ENCODE measurements at places on chromosomes 7 and 10.

DNA sequence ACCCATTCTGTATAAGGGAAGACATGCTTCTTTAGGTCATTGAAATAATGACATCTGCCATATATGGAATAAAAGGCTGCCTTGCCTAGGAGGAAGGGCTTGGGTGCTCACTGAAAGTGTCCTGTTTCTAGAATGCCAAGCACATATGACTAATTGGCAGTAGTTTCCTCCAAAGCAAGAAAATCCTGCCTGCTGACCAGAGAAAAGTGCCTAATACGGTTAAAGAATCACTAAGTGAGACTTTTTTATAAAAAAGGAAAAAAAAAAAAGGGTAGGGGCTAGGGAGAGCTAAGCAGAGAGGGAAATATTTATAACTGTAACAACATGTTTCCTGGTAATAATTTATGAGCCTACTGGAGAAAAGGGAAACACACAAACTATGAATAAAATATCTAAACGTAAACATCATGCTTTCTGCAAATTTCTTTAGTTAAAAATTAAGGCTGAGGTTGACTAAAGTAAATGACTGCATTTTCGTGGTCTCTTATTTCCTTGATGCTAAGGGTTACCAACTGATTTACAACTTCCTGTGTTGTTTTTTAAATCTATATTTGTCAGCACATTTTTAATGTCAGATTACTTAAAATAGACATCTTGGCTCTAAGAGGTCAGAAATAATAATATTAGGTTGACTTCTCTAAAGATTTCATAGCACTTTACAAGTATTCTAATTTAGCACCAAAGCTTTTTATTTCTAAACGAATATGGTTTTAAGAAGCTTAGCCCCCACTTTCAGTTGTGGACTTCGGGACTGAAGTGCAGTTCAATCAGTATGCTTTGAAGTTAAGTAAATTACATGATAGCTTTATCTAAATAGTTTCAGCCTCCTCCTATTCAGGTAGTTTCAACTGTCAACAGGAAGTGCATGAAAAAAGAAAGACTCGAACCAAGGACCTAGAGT is 89.6 kb downstream of the CABCOCO1 start:
- no peak for DNase-seq

DNA sequence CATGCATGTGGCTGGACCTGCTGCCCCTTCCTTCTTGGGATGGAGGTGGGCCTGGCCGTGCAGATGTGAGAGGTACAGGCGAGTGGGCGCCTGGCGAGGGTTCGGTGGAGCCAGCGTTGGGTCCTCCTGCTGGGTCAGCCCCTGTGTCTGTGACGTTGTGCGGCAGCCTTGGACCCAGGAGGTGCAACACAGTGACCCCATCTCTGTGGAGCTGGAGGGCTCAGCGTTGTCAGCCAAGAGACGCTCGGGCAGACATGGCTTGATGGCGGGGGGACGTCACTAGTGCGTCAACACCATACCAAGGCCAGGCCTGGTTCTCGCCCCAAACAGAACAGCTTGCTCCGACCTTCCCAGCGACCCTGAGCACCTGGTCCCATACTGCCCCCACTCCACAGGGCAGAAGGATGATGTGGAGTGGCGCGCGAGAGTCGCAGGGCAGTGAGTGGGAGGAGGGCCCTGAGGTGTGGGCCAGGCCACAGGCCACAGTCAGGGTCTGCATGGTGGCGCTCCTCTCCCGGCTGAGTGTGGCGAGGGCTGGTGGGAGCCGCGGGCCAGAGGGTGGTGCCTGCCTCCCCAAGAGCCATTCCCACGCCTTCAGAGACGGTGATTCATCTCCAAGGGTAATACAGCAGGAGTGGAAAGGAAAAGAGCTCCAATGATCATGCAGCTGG is 184.4 kb downstream of the DNAJB6 start:
- no peak for DNase-seq

DNA sequence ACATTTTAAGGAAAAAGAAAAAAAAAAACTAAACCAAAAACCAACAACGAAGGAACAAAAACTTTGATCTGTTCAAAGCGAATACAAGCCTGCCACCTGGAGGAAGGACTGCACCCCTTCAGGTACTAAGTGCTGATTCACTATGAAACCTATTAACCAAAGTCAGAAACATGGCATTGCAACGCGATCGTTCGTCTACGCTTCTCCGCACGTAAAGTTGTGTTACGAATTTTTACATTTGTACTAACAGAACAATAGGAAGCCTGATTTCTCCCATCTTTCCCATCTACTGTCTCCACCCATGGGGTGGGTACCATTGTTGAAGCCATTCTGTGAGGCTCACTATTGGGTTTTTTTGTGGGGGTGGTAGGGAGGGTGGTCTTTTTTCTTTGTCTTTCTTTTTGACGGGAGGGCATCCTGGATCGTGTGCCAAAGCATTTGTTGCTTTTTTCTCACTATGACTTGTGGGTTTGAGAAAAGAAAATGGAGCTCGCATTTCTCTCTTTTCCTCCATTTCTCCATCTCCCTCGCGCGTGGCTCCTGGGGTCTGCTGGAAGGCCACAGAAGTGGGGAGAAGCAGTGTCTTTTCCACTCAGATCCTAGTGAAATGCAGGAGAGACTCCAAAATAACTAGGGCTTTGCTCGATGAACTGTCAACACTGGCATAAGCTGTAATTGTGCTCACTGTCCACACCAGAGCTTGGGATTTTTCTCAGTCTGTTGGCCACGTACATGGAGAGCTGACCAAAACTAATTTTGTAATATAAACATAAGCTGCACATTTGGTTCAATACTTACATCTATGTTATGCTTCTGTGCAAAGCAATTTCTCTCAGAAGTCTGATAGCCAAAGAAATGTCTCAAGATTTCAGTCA is 100.9 kb upstream of the YAE1 start:
- peak; percentile 53 for DNase-seq

- no peak for DNase-seq
These were observed 40.7 kb upstream of the MRLN start for GRCh38 chr10:59793919-59794318.

DNA sequence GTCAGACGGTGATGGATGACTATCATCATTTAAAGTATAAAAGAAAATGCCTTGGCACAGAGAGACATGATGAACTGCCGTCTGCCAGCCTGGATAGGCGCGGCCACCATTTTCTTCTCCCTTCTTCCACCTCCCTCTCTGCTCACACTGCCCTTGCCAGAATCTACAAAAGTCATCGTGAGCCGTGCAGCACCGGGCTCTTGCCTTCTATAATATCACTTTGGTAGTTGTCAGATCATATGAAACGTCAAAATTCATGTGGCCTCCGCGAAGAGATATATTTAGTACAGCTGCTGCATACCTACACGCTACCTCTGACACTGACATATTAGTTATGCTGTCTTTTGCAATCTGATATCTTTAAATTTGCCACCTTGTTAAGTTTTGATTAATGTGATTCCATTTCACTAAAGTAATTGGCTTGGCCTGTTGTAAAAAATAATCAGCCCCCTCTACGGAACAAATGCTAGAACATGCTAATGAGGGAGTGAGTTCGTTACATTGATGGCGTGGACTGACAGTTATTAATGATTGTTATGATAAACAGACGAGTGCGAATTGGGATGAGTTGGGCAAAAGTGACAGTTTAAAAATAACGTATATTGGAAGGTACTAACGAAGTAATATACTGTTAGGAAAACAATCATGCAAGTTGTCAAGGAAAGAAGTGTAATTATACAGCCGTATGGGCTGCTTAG is 214.9 kb downstream of the LRMDA start:
- no peak for DNase-seq

GRCh38 chr10:110808615-110809014 is 63.1 kb upstream of the PDCD4 start:
- no peak for DNase-seq

DNA sequence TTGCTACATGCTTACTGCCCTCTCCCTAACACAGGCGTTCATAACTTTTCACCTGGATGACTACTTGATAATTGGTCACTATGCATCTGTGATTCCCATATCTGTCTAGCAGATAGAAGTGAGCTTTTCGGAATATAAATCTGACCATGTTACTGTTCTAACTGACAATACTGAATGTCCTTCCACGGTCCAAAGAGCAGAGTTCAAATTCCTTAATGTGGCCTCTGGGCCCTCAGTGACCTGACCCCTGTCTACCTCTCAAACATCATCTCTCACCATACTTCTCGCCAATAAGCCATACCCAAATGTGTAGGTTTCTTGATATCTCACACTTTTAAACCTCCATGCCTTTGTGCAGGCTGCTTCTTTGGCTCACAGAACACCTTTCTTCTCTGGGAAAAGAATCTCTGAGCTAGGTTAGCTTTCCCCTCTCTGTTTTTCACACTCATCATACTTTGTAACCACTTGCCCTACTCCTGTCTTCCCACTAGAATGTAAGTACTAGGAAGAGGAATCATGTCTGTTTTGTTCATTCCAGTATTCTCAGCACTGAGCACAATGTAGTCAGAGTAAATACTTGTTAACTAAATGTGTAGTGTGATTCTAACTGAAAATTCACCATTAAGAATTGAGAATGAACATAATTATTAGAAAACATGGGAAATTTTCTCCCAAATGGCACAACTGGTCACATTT is 39.2 kb upstream of the LRRC17 start:
- DNase-seq = no peak

GRCh38 chr7:103391976-103392375 is 44.5 kb downstream of the PSMC2 start:
- no peak for DNase-seq

GRCh38 chr7:128137181-128137580 is 103.9 kb upstream of the LEP start:
- peak; percentile 7 for DNase-seq

GRCh38 chr7:137592232-137592896 is 248.8 kb upstream of the PTN start:
- peak; percentile 68 for DNase-seq

- DNase-seq = no peak
These were observed 186.5 kb downstream of the ELMO1 start for GRCh38 chr7:37262181-37262580.

DNA sequence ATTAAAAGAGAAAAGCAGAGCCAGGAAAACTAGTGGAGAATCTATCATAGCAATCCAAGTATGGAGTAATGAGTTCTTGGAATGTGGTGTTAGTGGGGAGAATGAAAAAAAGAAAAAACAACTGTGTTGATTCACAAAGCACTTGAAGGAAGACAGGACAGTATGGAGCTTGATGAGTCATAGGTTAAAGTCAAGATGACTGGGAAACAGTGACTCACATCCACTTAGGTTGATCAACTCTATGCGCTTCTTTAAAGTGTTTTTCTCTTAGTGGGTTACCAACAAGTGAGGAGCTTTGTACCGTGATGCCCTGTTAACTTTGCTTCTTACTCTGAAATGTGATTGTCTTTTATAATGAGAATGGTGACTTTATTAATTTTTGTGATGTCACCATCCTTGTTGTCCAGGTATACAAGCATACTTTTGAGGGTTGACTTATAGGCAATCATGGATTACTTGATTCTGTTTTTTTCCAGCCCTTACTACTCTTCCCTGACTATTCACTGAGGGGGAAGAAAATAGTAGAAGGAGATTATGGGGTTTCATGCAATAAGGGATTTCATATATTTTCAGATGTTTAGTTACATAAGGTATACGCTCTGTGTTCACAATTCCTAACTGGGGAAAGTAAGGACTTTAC is 32.1 kb upstream of the MDFIC start:
- DNase-seq = no peak

- no peak for DNase-seq
These were observed 140.5 kb downstream of the PKD1L1 start for GRCh38 chr7:47807756-47808155.

GRCh38 chr7:111639934-111640333 is 77.6 kb upstream of the IMMP2L start:
- no peak for DNase-seq

DNA sequence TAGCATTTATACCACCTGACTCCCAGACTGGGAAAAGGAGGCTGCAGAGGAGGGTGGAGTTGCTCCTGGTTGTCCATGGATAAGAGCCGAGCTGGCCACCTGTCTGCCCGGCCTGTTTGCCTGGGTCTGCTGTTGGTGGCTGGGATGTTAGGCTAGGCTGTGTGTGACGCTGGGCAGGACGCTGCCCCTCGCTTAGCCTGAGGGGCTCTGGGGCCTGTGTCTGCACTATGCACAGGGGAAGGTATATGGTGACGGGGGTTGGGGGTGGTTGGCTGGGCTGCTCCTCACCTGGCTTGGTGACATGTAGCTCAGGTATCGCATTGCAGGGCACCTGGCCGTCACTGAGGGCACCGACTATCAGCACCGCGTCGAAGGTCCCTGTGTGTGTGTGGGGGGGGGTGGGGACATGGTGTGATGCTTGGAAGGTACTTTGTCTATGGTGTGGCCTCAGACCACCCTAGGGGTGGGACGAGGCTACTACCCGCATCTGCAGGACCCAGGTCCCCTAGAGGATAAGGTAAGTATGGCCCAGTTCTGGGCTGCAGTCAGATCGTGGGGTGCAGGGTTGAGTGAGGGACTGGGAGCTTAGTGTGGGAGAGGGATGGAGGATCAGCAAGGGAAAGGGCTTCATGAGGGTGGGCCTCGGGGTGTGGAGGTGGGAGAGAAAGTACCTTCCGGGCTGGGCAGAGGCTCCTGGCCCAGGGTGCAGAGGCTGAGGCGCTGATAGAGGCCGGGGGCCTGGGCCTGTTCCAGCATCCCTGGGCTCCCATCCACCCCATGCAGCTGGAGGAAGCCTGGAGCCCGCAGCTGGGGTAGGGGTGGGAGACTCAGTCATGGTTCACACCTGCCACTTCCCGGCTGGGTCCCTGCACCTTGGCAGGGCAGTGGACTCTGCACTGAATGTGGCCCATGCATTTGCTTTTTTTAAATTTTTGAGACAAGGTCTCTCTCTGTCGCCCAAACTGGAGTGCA is 2.3 kb downstream of the METTL27 start:
- no peak for DNase-seq

- no peak for DNase-seq
These were observed 64.3 kb upstream of the CCDC6 start for GRCh38 chr10:59970396-59971368.

DNA sequence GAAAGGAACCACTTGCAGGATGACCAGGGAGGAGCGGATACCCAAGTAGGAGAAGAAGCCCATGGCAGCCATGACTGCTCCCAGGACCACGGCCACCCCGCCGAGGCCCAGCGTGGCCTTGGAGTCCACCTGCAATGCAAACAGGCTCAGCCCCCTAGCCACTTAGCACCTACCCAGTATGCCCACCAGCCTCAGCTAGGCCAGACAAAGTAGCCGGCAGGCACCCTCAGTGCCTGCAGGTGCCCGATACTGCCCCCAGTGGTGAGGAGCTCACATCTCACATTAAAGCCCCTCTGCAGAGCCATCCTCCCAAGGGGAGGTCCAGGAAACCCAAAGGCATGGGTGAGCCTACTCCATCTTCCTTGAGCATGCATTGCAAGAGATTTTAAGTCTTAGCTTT is 6.6 kb downstream of the NPC1L1 start:
- peak; percentile 91 for DNase-seq

- no peak for DNase-seq
These were observed 100.9 kb upstream of the PDLIM1 start for GRCh38 chr10:95391581-95392216.

GRCh38 chr10:116521424-116522290 is 24.1 kb upstream of the PNLIP start:
- DNase-seq = peak; percentile 11

Data from SHP77 (cell line).